CD4-positive, alpha-beta T cell (primary cell): ENCODE measurements at places on chromosomes 5 and 9.

DNA sequence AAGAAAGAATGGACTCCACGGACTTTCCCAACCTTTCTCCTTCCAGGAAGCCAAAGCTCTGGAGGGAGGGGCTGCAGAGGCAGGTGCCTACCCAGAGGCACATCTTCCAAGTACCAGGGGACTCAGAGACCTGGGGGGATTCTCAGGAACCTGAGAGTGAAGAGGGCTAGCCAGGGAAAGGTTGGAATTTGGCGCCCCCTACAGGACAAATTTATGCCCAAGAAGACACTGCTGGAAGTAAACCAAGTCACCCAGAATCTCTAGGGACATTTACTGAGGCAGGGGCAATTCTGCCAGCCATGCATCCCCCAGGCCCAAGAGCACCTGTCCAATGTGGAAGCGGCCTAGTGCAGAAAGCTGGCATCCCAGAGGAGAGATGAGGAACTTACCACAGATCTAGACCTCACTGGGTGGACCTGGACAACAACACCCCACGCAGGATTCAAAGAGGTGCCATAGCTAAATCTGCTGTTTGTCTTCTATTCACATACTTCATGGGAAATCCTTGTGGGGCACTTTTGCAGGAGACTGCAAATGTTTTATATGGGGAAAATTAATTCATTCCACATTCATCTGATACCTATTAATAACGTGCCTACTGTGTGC lies 25.9 kb upstream of the IDNK start:
- DNase-seq, result no peak

- no peak for DNase-seq
Observed at GRCh38 chr9:68428481-68428880, 72.1 kb downstream of the PGM5 start.

DNA sequence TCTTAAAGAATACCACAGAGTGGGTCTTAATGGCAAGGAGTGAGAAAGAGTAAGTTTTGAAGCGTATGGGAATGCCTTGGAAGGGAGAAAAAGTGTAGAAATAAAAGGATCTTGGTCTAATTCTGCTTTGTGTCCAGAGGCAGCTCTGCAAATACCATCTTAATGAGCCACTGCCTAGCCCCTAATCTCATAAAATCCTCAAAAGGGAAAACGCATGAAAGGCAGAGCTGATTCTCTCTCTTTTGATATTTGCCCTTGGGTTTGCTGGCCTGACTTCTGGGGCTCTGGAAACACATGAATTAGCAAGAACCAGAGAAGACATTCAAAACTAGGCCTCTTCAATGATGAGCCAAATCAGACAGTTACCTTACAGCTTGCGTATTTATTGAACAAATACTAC lies 28.1 kb downstream of the NREP start:
- DNase-seq, result no peak

DNA sequence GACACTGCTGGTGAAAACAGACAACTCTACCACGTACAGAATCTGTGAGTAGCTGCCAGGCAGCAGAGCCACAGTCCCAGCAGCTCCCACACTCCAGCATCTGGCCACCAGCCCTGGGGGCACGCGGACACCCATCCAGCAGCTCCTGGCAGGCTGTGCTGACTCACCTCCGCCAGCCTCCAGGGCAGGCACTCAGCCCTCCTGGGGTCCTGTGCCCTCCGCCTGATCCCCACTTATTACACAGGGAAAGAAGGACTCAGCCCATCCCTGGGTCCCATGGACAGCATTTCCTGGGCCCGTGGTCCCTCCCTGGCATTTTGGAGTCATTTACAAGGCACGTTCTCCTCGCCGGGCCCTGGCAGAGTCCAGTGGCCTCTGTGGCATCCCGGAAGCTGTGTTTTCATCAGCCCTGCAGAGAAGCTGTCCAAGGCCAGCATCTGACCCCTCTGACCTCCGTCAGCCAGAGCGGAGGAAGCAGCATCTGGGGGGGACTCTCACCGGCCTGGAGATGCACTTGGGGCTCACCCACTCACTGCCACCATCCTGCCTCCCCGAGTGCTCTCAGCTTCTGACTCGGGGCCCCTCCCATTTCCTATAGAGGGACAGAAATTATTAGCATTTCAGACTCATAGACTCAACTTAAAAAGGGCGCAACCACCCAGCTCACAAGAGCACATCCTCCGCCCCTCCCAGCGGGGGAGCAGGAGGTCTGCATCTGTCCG lies 21.6 kb downstream of the PAEP start:
- DNase-seq, result no peak
